ENCODE measurements at places on chromosomes 3 and 15. TPM values are rescaled to one million over a fixed set of nuclear protein-coding genes. Genes with fewer than 3 reads are reported as not detected.
A peak's percentile ranks its signal among the peaks of the same experiment; 100 is the strongest.

BNC1 gene
- total RNA-seq, result not detected

STRIT1 gene
- not detected for total RNA-seq

RPP14 gene
- 11.2 TPM for total RNA-seq

PDIA3 gene
- 290 TPM for total RNA-seq

CYP1A2 gene
- not detected for total RNA-seq

HOMER2 gene
- 26.0 TPM for total RNA-seq

TNIK gene
- 57.6 TPM for total RNA-seq

FANCD2OS gene
- not detected for total RNA-seq

DNA sequence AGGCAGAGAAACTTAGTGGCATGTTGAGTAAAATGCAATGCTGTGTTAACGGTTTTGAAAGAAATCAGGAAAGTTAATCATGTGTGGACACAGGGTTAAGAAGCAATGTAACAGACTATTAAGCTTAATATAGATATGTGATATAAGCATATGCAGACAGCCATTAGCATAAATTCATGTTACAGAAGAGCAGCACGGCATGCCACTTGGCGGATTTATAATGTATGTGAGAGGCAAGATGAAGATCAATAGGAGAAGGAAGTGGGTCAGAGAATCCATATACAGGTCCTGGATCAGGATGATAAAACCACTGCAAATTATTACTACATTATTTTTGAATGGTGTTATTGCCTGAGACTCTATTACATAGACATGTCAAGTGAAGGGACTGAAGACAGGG lies 694.3 kb downstream of the MCTP2 start:
- no peaks in the 10 kb centered on the region for H3K27me3 ChIP-seq
- DNase-seq, result no peak
- H3K27ac ChIP-seq, result no peak overlapping the region
- no peak overlapping the region for H3K4me3 ChIP-seq
- no peaks in the 10 kb centered on the region for H3K4me1 ChIP-seq

GRCh38 chr3:4821975-4822374 lies 157.3 kb upstream of the BHLHE40 start:
- H3K27ac ChIP-seq, result peak overlapping the region; percentile 88
- H3K36me3 ChIP-seq, result peaks cover 84% of the 10 kb centered on the region
- peak overlapping the region; percentile 35 for H3K4me3 ChIP-seq
- no peaks in the 10 kb centered on the region for H3K27me3 ChIP-seq
- H3K4me1 ChIP-seq, result peaks cover 72% of the 10 kb centered on the region

DNA sequence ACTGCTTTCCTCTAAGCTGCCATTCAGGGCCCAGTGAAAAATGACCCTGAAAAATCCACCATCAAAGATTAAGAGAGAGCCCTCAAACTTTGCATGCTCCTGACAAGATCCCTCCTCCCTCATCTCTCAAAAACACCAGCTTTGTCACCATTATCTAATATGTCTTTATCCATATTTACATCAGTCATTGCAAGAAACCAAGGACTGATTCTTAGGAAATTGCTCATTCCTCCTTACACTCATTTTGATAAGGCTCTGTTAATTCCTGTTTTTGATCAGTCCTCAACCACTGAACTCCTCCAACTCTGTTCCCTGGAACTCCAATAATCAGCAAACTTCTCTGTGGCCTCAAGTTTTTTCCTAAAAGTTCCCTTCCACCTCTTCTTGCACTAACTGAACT lies 51.8 kb downstream of the CD200 start:
- H3K27me3 ChIP-seq, result no peaks in the 10 kb centered on the region
- DNase-seq, result no peak
- H3K36me3 ChIP-seq, result peaks cover 3% of the 10 kb centered on the region
- H3K4me3 ChIP-seq, result no peak overlapping the region
- no peak overlapping the region for H3K27ac ChIP-seq

- H3K27me3 ChIP-seq, result peaks cover 3% of the 10 kb centered on the region
- H3K4me3 ChIP-seq, result no peak overlapping the region
- DNase-seq, result no peak
- H3K27ac ChIP-seq, result no peak overlapping the region
- H3K36me3 ChIP-seq, result no peaks in the 10 kb centered on the region
Measured at GRCh38 chr3:113140876-113141275, 70.5 kb upstream of the BOC start.

DNA sequence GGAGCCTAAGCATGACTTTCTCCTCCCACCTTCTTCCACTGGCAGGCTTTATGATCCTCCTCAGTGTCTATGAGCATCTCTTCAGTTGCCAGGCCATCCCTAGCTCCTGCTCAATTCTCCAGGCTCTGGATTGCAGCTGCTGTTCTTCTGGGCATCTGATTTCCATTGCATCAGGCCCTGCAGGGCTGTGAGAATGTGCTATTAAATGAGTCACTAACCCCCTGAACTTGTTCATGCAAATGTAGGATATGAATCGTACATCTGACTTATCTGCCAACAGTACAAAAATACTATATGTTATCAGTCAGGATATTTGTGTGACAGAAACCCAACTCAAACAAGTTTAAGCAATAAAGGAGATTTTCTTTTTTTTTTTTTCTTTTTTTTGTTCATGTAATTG lies 11.9 kb downstream of the GPR176 start:
- H3K27me3 ChIP-seq, result peaks cover 15% of the 10 kb centered on the region
- no peak overlapping the region for H3K4me3 ChIP-seq
- no peak for DNase-seq
- H3K36me3 ChIP-seq, result no peaks in the 10 kb centered on the region
- no peaks in the 10 kb centered on the region for H3K4me1 ChIP-seq

DNA sequence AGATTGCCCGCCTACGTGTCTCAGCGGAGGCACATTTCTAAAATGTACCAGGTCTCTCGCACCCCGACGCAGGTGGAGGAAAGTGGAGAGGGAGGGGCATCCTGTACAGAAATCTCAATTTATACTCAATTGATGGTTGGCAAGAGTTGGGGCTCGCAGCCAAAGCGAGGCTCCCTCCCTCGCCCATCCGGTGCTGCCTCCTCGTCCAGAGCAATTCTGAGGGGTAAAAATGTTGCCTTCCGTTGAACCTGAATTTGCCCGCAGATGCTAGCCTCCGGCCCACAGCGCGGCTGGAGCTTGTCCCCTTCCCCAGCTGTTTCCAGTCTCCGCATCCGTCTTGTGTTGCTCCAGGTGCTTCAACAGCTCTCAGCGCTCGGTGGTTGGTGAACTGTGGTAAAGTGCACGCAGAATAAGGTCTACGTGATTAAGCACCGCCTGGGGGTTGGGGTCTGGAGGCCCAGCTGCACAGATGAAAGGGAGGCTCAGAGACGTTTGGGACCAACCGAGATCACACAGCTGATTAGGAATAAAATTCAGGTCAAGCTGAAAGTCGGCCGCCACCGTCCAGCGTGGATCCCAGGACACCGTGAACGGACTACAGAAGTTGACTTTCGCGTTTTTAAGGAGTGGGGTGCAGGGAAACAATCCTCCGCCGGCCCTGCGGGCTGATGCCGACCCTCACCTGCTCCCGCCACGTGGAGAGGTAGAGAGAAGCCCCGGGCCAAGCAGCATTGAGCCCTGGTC lies 846 bp upstream of the POLG start:
- H3K27ac ChIP-seq, result peak overlapping the region; percentile 93
- DNase-seq, result no peak
- peak overlapping the region; percentile 84 for H3K4me3 ChIP-seq
- peaks cover 8% of the 10 kb centered on the region for H3K27me3 ChIP-seq
- H3K4me1 ChIP-seq, result peaks cover 46% of the 10 kb centered on the region

- H3K27me3 ChIP-seq, result peaks cover 1% of the 10 kb centered on the region
- H3K4me1 ChIP-seq, result no peaks in the 10 kb centered on the region
- no peak for DNase-seq
- no peaks in the 10 kb centered on the region for H3K36me3 ChIP-seq
- no peak overlapping the region for H3K4me3 ChIP-seq
Measured at GRCh38 chr15:86663304-86663703, 583.6 kb downstream of the AGBL1 start.

GRCh38 chr3:153443961-153444360 lies 281.9 kb downstream of the RAP2B start:
- no peak overlapping the region for H3K27ac ChIP-seq
- peaks cover 15% of the 10 kb centered on the region for H3K4me1 ChIP-seq
- no peak overlapping the region for H3K4me3 ChIP-seq

- no peaks in the 10 kb centered on the region for H3K4me1 ChIP-seq
- DNase-seq, result no peak
- H3K4me3 ChIP-seq, result no peak overlapping the region
- no peak overlapping the region for H3K27ac ChIP-seq
- no peaks in the 10 kb centered on the region for H3K36me3 ChIP-seq
- no peaks in the 10 kb centered on the region for H3K27me3 ChIP-seq
Measured at GRCh38 chr3:115245899-115246298, 98.8 kb upstream of the ZBTB20 start.

- peaks cover 3% of the 10 kb centered on the region for H3K27me3 ChIP-seq
- no peaks in the 10 kb centered on the region for H3K36me3 ChIP-seq
- no peak overlapping the region for H3K27ac ChIP-seq
- H3K4me1 ChIP-seq, result no peaks in the 10 kb centered on the region
Measured at GRCh38 chr3:5290915-5291314, 103.4 kb downstream of the EDEM1 start.

- no peak overlapping the region for H3K27ac ChIP-seq
- H3K36me3 ChIP-seq, result peaks cover 37% of the 10 kb centered on the region
- H3K27me3 ChIP-seq, result no peaks in the 10 kb centered on the region
- peaks cover 18% of the 10 kb centered on the region for H3K4me1 ChIP-seq
Measured at GRCh38 chr3:18494251-18494650, 69.1 kb upstream of the SATB1 start.

DNA sequence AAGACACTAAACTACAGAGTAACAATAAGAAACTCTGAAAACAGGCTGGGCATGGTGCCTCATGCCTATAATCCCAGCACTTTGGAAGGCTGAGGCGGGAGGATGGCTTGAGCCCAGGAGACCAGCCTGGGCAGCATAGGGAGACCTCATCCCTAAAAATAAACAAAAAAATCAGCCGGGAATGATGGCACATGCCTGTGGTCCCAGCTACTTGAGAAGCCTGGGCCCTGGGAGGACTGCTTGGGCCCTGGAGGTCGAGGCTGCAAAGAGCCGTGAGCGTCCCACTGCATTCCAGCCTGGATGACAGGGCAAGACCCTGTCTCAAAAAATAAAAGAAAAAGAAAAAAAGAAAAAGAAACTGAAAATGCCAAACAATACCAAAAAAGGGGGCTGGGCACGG lies 55.4 kb downstream of the TMCC1 start:
- no peak overlapping the region for H3K4me3 ChIP-seq
- peaks cover 9% of the 10 kb centered on the region for H3K36me3 ChIP-seq
- no peaks in the 10 kb centered on the region for H3K4me1 ChIP-seq
- no peaks in the 10 kb centered on the region for H3K27me3 ChIP-seq
- no peak overlapping the region for H3K27ac ChIP-seq

GRCh38 chr15:63362196-63362595 lies 19.4 kb downstream of the CA12 start:
- no peak for DNase-seq
- H3K27ac ChIP-seq, result no peak overlapping the region
- H3K4me1 ChIP-seq, result no peaks in the 10 kb centered on the region
- H3K27me3 ChIP-seq, result peaks cover 38% of the 10 kb centered on the region
- no peak overlapping the region for H3K4me3 ChIP-seq

DNA sequence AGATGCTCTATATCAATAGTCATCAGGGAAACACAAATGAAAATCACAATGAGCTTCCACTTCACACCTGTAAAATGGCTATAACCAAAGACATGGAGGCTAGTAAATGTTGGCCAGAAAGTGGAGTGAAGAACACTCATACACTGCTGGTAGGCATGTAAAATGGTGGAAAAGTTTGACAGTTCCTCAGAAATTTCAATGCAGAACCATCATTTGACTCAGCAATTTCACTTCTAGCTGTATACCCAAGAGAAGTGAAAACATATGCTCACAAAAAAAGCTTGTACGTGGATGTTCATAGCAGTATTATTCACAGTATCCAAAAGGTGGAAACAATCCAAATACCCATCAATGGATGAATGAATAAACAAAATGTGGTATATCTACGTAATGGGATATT lies 19.2 kb upstream of the TOP2B start:
- no peaks in the 10 kb centered on the region for H3K4me1 ChIP-seq
- H3K36me3 ChIP-seq, result no peaks in the 10 kb centered on the region
- H3K27me3 ChIP-seq, result peaks cover 9% of the 10 kb centered on the region
- no peak for DNase-seq

DNA sequence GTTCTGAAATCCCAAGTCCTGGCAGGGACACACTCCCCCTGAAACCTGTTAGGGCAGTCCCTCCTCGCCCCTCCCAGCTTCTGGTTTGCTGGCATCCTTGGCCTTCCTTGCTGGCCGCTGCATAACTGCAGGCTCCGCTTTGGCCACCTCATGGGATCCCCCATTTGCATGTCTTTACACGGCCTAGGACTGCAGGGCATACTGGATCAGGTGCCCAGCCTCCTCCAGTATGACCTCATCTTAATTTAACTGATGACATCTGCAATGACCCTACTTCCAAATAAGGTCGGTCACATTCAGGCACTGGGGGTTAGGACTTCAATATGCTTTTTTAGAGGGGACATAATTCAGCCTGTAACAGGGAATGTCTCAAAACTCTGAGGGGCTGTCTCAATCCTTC lies 173.3 kb downstream of the RAB11A start:
- peaks cover 18% of the 10 kb centered on the region for H3K27me3 ChIP-seq
- H3K4me3 ChIP-seq, result no peak overlapping the region
- H3K27ac ChIP-seq, result no peak overlapping the region
- no peaks in the 10 kb centered on the region for H3K4me1 ChIP-seq
- DNase-seq, result no peak

- H3K36me3 ChIP-seq, result no peaks in the 10 kb centered on the region
- H3K27ac ChIP-seq, result no peak overlapping the region
- no peak overlapping the region for H3K4me3 ChIP-seq
Measured at GRCh38 chr3:172938788-172939187, 188.3 kb downstream of the ECT2 start.

- H3K27ac ChIP-seq, result no peak overlapping the region
- DNase-seq, result no peak
- no peaks in the 10 kb centered on the region for H3K36me3 ChIP-seq
Measured at GRCh38 chr3:138046955-138047354, 37.0 kb downstream of the CLDN18 start.

- DNase-seq, result no peak
- H3K4me1 ChIP-seq, result peaks cover 32% of the 10 kb centered on the region
- H3K27me3 ChIP-seq, result peaks cover 52% of the 10 kb centered on the region
Measured at GRCh38 chr15:69725275-69725674, 272.7 kb downstream of the RPLP1 start.

DNA sequence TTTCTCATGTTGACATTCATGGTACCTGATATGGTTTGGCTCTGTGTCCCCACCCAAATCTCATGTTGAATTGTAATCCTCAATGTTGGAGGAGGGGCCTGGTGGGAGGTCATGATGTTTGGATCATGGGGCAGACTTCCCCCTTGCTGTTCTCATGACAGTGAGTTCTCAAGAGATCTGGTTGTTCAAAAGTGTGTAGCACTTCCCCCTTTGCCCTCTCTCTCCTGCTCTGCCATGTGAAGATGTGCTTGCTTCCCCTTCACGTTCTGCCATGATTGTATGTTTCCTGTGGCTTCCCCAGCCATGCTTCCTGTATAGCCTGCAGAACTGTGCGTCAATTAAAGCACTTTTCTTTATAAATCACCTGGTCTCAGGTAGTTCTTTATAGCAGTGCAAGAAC lies 3.3 kb upstream of the UBL7 start:
- peak overlapping the region; percentile 10 for H3K4me3 ChIP-seq
- peaks cover 43% of the 10 kb centered on the region for H3K36me3 ChIP-seq
- H3K27ac ChIP-seq, result peak overlapping the region; percentile 41
- no peaks in the 10 kb centered on the region for H3K27me3 ChIP-seq
- DNase-seq, result no peak
